ENCODE measurements at places on chromosomes 16 and 17.

DNA sequence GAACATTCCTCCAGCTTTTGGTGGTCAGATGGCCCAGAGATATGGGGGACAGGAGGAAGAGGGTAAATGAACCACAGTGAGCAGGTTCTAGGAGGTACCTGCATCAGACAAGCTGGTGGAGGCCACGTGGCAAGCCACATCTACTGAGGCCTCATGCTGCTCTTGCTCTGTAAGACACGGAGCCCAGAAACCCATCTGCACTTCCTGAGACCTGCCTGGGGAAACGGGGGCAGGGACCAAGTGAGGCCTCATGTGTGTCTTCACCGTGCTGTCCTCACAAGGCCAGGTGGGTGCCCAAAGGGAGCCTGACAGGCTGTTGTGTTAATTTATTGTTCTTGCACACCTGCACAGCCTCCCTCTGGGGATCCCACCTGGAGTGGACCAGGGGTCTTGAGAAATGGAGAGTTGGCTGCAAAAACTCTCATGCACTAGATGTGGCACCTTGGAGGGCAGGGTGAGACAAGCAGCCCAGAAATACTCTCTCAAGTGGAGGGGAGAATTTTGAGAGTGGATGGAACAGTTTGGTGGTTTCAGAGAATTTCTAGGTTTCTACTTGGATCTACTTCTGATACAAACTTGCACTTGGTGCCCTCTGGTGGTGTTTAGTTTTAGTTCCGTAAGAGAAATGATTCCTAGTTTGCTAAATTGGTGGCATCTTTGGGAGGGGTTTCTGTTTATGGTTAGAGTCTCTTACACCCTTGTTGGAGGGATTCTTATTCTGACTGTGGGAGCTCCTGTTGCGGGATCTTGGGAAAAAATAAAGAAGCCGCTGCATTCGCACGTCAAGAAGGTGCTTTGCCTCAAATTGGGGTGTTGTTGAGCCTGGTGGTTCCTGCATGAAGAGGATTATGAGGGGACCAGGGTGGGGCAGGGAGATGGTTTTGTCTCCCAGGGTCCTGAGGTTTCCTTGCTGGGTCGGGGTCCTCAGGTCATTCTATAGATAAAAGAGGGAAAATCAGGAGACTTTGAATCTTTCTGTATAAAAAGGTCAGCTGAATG lies 47.5 kb downstream of the SLC6A2 start:
- DNase-seq: peak; percentile 23

DNA sequence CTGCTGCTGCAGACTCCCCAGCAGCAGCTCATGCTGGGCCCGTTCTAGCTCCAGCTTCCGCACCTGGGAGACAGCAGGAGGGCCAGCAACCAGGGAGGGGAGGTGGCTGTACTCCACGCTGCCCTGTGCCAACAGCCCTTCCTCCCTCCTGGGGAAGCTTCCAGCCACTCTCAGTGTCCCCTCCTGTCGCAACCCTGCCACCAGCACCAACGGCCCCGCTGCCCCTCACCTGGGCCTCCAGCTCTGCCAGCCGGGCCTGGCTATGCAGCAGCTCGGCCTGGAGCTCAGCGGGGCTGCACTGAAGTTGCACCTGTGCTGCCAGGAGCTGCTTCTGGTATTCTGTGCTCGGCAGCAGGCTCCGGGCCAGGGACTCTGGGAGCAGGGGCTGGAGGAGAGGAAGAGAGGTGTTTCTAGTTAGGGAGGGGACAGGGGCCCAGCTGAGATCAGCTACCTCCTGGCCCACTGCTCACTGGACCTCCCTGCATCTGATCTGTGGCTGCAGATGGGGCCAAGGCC lies 15.4 kb upstream of the MRPL38 start:
- no peak for DNase-seq

- no peak for DNase-seq
Measured at GRCh38 chr17:6160911-6161855, 91.0 kb downstream of the WSCD1 start.

- no peak for DNase-seq
Measured at GRCh38 chr17:17395246-17395802, 81.5 kb upstream of the MED9 start.

- DNase-seq: no peak
Measured at GRCh38 chr16:66886321-66886720, 6.0 kb downstream of the PDP2 start.

- no peak for DNase-seq
Measured at GRCh38 chr16:24087891-24088410, 168.2 kb upstream of the CACNG3 start.

DNA sequence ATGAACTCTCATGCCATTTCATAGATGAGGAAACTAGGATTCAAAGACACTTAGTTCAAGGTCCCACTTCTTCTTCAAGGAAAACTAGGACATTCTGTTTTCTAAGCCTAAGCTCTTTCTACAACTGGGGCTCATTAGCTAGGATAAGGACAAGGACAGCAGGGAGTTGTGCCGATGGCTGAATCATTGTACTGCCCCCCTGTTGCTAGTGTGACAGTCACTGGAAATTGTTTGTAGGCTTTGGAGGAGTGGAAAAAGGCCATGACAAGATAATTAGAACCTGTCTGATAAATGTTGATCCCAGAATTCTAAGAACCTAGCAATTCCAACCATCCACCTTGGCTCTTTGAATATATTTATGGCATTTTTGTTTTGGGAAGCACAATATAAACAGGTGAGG lies 445.7 kb downstream of the CDH8 start:
- DNase-seq: no peak

DNA sequence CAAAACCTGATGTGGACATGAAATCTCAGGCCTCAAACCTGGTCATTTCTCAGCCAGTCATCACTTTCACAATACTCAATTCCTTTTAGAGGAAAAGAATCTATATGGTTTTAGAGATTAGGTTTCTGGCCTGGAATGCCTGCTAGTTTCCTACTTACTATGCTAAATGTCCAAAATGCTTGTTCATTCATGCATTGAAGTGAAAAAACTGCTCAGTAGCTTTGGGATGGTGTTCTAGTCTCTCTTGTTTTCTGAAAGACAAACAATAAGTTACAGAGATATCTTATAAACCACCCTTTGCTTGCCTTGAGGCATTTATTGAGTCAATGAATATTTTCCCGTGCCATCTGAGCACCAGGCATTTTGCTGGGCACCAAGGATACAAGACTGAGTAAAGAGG lies 1146.5 kb upstream of the GOT2 start:
- no peak for DNase-seq

- DNase-seq: no peak
Measured at GRCh38 chr17:3656755-3657587, 11.4 kb downstream of the TAX1BP3 start.

DNA sequence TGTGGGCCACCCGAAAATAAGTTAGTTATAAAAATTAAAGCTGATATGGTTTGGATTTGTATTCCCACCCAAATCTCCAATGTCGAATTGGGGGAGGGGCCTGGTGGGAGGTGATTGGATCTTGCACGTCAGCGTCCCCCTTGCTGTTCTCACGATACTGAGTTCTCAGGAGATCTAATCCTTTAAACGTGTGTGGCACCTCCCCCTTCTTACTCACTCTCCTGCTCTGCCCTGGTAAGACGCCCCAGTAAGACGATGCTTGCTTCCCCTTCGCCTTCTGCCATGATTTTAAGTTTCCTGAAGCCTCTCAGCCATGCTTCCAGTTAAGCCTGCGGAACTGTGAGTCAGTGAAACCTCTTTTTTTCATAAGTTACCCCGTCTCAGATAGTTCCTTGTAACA lies 35.4 kb downstream of the SYCE1L start:
- DNase-seq: no peak

GRCh38 chr17:795276-795675 lies 13.1 kb downstream of the MRM3 start:
- DNase-seq: no peak

GRCh38 chr16:68490829-68491575 lies 42.7 kb upstream of the SMPD3 start:
- no peak for DNase-seq

GRCh38 chr17:1762233-1762900 lies 507 bp downstream of the SERPINF1 start:
- DNase-seq: no peak

GRCh38 chr17:46057366-46057765 lies 58.3 kb downstream of the STH start:
- DNase-seq: no peak

- no peak for DNase-seq
Measured at GRCh38 chr16:4686497-4687210, 6.7 kb upstream of the NUDT16L1 start.

DNA sequence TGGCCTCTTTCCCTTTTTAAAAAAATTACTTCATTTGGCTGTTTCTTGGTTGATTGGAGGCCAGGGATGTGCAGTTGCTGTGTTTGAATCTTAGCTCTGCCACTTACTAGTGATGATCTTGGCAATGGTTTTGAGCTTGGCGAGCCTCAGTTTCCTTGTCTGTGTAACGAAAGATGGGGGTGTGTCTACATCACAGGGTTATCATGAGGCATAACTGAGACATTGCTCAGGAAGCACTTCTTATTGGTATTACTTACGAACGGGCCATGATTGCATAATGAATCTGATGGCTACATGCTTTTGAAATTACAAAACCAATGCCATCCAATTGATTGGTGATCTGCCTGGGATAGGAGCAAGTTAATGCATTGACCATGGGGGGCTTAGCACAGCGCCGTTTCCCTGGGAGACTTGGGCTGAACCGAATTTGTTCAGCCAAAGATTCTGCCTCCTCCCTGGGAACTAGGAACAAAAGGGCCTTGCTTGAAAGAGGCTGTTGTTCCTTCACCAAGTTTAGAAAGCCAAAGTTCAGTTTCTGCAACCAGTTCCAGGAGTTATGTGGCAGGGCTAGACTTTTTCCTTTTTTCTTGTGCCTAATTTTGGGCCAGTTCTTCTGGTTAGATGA lies 21.9 kb downstream of the CMIP start:
- no peak for DNase-seq

DNA sequence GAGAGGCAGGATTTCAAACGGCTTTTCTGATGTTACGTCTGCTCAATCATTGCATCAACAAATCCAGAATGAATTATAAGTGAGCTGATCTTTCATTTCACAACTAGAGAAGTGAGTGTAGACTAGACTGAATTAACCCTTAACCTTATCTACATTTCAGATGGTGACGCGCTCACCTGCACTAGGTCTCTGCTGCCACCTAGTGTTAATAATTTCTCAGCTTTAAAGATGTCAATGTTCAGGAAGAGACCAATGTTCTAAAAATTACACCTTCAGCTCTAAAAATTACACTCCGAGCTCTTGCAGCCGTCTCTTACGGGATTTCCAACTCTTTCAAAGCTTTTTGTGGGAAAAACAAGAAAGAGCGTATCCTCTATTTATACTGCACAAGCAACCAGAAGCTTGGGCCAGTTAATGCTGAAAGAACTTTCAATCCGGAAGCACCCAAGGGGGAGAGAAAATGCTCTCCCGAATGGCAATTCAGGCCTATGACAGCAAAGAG lies 88.2 kb upstream of the FA2H start:
- DNase-seq: no peak

GRCh38 chr16:17364319-17365210 lies 106.2 kb downstream of the XYLT1 start:
- no peak for DNase-seq

DNA sequence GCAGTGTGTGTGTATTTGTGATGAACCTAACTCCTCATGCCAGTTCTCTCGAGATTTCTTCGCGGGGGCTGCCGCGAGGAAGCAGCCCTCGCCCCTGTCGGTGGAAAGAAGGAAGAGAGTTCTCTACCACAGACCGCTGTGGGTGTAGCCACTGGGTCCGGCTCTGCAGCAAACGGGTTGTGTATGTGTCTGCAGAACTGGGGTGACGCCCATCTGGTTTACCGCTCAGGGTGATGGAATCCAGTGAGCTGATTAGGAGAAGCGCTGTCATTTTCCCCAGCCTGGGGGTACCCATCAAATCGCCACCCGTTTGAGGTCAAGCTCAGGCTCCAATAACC lies 7.7 kb downstream of the CORO6 start:
- peak; percentile 76 for DNase-seq

DNA sequence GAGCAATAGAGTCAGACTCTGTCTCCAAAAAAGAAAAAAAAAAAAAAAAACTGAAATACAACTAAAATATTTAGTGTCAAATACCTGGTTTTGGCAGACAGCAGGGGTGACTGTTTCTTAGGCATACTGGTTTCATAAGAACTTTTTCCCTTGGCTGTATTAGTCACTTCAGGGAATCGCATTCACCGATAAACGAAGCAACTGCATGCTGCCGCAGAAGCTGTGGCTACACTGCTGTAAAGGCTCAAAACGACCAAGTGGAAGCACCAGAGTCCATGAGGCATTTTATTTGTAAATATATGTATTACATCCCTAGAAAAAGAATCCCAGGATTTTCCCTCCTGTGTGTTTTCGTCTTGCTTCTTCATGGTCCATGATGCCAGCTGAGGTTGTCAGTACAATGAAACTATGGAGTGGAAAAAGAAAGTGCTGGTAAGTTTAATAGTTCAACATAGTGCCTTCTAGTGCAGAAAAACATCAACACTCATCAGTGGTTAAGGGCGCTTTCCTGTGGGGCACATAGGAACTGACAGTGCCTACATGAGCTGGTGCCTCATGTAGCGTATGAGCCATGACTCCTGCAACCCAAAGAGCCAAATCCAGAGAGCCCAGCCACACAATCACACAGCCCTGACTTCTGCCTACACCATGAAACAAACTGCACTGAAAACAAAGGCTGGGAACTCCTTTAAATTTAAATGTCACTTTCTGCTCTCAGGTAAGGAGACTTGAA lies 7.3 kb downstream of the RPS15A start:
- DNase-seq: peak; percentile 41

DNA sequence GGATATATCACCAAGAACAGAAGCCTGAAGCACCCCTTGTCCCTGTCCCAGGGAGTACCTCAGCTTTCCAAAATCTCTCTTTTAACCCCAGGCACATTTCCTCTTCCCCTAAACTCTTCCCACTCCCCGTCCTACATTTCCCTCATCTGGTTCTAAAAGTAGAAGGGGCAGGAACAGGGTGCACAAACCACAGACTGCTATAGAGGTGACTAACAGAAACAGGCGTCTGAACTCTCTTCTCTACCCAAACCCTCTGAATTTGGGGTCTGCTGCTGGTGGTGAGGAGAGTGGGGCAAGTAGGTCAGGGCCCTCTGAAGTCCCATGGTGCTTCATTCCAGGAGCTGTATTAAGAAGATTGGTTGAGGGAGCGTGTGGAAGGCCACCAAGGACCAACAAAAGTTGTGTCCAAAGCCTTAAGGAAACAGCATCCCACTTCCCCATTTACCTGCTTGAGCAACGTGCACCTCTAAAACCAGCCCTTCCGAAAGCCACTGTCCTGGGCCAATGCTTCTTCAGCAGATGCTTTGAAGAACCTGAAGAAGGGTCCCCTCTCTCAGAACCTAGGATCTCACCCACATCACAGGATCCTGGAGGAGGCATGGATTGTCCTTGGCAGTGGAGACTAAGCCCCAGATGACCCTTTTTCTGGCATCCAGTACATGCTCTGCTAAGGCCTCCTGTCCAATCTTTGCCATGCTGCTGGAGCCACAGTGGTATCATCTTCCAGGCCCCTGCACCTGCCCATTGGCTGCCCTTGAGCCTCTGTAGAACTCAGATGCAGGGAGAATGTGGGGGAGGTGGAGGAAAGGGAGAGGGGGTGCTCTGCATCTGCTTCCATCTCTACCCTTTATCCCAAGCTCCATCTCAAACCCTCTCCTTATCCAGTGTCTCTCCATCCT lies 5.7 kb upstream of the NR1D1 start:
- DNase-seq: no peak

- no peak for DNase-seq
Measured at GRCh38 chr16:89343501-89344457, 126.3 kb downstream of the ZNF778 start.
